ENCODE measurements at places on chromosomes 1 and 21.

GRCh38 chr1:82507011-82507410 is 706.3 kb downstream of the ADGRL2 start:
- DNase-seq: no peak

- DNase-seq: no peak
Observed at GRCh38 chr21:24903994-24904635, 703.2 kb downstream of the MRPL39 start.

GRCh38 chr1:40313329-40313957 is 3.6 kb downstream of the COL9A2 start:
- no peak for DNase-seq

GRCh38 chr1:169122976-169123375 is 16.5 kb downstream of the ATP1B1 start:
- DNase-seq: no peak

DNA sequence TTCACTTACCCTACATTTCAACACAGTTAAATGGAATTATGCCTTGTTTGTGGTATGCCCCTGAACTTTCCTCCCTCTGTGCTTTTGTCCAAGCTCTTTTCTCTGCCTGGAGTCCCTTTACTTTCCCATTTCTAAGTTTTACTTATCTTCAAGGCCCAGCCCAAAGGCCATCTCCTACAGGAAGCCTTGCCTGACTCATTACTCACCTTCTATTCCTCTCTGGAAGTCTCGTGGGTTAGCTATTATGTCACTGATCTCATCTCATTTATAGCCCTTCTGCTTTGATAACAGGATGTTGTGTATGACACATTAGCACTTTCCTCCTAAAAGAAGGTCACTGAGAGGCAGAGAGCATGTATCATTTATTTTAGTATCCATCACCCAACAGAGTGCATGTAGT is 78.8 kb upstream of the CD1D start:
- no peak for DNase-seq

DNA sequence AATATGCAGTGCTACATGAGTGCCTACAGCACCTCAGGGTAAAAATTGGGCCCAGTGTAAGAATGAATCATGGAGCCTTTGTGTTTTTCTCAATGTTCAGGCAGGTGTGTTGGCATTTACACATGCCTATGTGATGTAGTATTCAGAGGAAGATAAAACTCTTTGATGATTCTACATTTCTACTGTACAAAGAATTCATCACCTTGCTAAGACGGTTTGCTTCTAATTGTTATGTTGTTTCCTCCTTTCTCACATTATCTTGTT is 867.3 kb downstream of the TTLL7 start:
- no peak for DNase-seq

DNA sequence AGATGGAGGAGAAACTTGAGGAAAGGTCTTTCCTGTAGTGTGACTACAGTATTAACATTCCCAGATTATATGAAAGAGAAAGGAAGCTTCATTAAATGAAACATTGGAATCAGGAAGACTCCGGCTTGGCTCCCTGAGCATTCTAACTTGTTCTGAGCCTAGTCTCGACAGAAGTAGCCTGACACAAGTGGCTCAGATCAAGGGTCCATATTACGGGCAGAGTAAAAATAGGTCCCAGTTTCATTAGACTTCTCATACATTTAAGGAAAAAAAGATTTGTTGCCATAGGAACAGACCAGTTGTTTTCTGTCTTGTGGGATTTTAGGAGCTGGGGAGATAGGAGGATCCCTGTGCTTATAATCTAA is 12.8 kb downstream of the SMAP2 start:
- no peak for DNase-seq

- DNase-seq: no peak
Observed at GRCh38 chr1:196774603-196775002, at the start of gene CFHR3. Gene CFHR3, plus strand, starts transcription at chr1:196774840. Its CDS starts 47 bp downstream, at chr1:196774887.

DNA sequence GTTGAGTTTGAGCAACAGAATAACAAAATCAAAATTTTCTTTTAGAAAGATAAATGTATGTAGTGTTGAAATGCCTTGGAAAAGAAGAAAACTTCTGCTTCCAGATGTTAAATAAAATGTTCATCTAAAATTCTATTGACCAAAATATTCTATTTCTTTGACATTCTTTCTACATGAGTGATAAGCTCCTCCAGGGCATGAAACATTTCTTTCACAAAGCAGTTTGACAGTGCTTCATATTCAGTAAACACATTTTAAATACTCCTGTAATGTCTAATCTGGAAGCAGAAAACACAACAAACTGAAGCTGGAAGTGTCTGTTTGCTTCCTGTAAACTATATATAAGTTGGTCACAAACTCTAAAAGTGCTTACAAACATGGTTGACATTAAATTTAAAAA is 61.5 kb downstream of the RGS21 start:
- DNase-seq: no peak

GRCh38 chr21:15443740-15444117 is 286.1 kb upstream of the USP25 start:
- DNase-seq: no peak

DNA sequence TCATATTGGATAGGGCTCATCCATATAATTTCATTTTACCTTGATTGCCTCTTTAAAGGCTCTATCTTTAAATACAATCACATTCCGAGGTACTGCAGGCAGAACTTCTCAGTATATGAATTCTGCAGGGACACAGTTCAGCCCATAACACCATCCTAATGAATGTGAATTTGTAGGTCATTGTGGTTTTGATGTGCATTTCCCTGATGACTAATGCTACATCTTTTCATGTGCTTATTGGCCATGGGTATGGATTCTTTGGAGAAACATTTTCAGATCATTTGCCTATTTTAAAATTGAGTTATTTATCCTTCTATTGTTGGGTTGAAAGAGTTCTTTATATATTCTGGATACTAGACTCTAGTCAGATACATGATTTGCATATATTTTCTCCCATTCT is 9.6 kb upstream of the RPS6KC1 start:
- DNase-seq: no peak

- no peak for DNase-seq
Observed at GRCh38 chr1:30750731-30751291, 6.8 kb downstream of the LAPTM5 start.

GRCh38 chr1:38941093-38941492 is 537 bp downstream of the RHBDL2 start:
- no peak for DNase-seq

- DNase-seq: peak; percentile 58
Observed at GRCh38 chr1:156889802-156890580, 3.5 kb upstream of the PEAR1 start.

GRCh38 chr1:151779852-151780251 is 10.4 kb downstream of the TDRKH start:
- no peak for DNase-seq

DNA sequence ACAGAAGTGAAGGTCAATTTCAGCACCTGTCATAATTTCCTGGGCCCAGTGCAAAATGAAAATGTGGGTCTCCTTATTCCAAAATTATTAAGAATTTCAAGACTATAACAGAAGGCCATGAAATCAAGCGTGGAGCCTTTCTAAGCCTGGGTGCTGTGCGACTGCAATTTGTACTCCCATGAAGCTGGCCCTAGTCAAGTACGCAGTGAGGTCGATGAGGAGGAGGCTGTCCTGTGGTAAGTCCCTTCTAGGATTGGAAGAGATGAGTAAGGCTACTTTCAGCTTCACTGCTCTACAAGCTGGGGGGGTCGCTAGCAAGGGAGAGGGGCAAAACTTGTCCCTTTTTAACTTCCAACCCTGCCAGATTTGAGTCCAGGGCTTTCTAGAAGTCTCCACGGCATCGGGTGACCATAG is 410 bp upstream of the NUDC start:
- no peak for DNase-seq

DNA sequence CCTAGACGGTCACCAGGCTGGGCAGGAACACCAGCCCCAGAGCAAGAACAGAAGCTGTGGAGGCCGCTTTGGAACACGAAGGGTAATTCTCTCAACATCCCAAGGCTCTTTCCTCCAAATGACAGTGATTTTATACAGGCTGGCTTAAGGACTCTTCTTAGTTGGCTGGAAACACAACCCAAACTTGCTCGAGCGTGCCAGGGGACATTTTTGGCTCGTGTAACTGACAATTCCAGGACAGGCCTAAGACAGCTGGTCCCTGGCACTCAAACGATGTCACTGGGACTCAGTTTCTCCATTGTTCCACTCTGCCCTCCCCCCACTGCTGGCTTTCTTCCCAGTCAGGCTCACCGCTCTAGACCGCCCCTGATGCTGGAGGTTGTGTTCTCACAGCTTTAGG is 164.7 kb downstream of the NPHP4 start:
- DNase-seq: no peak

DNA sequence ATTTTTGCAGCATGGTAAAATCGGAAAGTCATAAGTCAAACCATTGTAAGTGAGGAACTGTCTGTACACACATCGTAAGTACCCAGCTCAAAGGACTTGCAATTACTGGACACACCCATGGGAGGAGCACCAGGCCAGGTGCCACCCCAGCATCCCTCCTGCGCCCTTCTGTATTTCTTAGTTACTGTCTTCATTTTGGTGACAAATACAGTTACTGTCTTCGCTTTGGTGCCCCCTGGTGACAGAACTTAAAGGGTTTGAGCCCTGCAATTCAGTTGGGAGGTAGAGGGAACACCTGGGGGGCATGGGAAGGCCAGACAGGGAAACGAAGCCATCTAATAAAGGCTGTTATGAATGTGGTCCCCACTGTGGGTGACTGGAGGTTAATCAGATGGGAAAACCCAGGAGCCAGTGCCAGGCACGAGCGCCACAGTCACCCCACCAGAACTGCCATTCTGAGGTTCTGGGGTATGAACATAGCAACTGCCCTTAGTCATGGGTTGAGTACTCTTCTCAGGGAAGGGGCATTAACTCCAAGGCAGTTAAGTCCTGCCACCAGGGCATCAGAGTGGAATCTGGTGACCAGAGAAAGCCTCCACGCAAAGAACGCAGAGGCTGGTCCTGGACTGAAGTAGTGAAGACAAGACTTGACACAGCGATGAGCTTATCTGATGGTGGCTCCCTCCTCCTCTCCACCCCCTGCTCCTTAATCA is 612.9 kb downstream of the PTPRU start:
- DNase-seq: peak; percentile 35

- no peak for DNase-seq
Observed at GRCh38 chr1:201253906-201254624, 29.2 kb upstream of the PKP1 start.

DNA sequence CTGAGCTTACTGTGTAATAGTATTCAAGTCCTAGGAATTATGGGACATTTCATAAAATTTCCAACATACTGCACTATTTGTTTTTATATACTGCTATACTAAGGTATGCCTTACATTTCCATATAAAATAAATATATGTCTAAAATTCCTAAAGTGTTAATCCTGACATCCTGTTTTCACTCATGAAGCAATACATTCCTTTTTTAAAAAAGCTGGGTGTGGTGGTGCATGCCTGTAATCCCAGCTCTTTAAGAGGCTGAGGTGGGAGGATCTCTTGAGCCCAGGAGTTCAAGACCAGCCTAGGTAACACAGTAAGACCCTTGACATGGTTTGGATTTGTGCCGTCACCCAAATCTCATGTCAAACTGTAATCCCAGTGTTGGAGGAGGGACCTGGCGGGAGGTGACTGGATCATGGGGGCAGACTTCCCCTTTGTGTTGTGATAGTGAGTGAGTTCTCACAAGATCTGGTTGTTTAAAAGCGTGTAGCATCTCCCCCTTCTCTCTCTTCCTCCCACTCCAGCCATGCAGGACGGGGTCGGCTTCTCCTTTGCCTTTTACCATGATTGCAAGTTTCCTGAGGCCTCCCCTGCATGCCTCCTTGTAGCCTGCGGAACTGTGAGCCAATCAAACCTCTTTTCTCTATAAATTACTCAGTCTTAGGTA is 5.8 kb downstream of the CDC42BPA start:
- DNase-seq: no peak

- no peak for DNase-seq
Observed at GRCh38 chr1:4711416-4712275, 57.2 kb downstream of the AJAP1 start.

GRCh38 chr1:53049574-53049967 is 12.4 kb upstream of the PODN start:
- DNase-seq: no peak

DNA sequence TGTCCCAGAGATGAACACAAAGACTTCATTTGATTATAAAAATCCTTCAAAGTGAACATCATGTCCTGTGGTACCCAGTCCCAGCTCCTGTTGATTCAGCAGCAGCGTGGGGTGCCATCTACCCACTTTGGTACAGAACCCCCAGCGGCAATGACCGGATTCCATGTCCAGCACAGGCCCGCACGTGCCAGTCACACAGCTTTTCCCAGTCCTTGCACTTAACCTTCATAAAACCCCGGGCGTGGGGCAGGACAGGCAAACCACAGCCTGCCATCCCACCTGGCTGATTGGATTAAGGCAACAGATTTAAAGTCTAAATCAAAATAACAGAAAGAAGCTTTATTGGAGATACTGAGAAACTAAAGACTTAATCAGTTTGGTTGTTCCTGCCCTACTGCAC is 15.5 kb downstream of the CEP104 start:
- no peak for DNase-seq

DNA sequence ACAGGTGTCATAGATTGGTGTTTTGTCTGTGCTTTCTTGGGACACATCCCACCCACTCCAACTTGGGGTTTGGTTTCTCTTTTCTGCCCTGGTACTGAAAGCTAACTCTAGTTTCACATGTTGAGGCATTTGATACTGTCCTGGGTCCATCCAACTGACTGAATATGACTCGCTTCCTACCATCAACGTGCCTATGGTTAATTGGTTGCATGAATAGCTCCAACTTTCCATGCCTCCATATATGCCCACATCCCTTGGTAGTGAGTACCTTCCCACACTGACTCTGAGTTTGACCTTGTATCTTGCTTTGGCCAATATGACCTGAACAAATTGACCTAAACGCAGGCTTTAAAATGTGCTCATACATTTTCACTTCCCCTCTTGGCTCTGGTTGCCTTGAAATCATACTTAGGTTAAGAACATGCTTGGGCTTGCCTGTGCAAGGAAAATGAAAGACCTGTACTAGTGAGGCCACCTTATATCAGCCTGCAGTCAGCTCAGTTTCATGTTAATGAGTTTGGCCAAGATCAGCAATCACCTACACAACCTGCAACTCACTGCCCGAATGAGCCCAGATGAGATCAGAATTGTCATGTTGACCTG is 81.0 kb upstream of the KCNK2 start:
- no peak for DNase-seq

- no peak for DNase-seq
Observed at GRCh38 chr1:4755301-4755845, 101.0 kb downstream of the AJAP1 start.

Data from CD4-positive, alpha-beta T cell treated with Interleukin-21 for 1 hour (primary cell).